ENCODE measurements at places on chromosomes 13 and 19. TPM values are rescaled to one million over a fixed set of nuclear protein-coding genes. Genes with fewer than 3 reads are reported as not detected.

SIGLEC12 gene
- not detected for total RNA-seq

ZNF471 gene
- total RNA-seq, result 0.29 TPM

SIGLEC9 gene
- 1.9 TPM for total RNA-seq

CCDC70 gene
- not detected for total RNA-seq

F10 gene
- not detected for total RNA-seq

CERS1 gene
- total RNA-seq, result not detected

CCNA1 gene
- total RNA-seq, result 0.59 TPM

SPIB gene
- total RNA-seq, result 0.36 TPM

CYP4F8 gene
- total RNA-seq, result not detected

ATP4A gene
- total RNA-seq, result not detected

ZNF534 gene
- total RNA-seq, result not detected

MEF2B gene
- 3.1 TPM for total RNA-seq

C19orf33 gene
- total RNA-seq, result not detected

MEIOSIN gene
- total RNA-seq, result not detected

POSTN gene
- not detected for total RNA-seq

GRCh38 chr13:20424949-20425348, 100.7 kb downstream of the CRYL1 start:
- DNase-seq, result no peak

- no peak for DNase-seq
Measured at GRCh38 chr19:47068246-47068645, 19.8 kb upstream of the TMEM160 start.

DNA sequence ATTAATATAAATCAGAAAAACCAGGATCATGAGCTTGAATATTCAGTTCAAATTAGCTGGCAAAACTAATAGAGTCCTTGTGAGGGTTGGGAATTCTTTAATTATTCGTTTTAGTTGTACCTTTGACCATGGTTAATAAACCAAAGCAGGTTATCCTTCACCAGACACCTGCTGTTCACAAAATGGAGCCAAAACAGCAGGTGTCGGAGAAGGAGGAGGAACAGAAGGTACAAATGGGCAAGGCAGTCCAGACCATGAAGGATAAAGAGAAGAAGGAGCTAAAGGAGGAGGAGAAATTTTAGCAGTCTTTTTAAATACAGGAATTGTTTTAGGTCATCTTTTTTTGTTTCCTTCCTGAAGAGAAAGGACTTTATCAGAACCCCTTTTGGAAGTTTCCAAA, 106.1 kb downstream of the NHLRC3 start:
- DNase-seq, result no peak

DNA sequence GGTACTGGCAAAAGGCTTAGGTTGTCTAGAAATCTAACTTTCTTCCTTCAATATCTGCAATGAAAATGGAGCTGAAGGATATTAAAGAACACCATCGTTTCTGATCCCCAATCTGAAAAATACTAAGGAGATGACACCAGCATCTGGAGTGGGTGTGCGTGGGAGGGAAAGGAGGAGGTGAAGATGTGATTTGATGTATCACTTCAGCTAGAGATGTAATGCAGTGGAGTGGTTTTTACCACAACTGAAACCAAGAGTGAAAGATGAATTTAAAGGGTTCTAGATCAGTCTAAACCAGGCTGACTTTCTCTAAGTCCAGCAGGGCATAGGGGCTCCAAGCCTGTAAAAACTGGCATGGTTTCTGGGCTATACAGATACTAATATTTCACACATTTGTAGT, 148.4 kb downstream of the AKAP11 start:
- DNase-seq, result peak; percentile 66

GRCh38 chr19:18894254-18895037, 1.5 kb downstream of the CERS1 start:
- DNase-seq, result no peak

DNA sequence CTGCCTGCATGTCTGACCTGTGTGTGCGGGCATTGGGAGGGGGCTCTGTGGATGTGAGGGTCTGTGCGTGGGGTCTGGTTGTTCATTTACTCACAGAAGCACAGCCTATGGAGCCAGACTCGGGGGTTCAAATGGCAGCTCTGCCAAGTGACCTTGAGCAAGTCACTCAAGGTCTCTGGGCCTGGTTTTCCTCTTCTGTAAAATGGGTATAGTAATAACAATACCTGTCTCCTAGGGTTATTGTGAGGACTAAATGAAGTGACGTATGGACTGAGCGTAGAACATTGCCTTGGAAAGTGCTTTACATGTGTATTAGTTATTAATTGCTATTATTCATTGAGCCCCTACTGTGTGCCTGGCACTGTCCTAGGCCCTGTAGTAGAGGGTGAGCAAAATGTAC, 24.4 kb downstream of the CKM start:
- no peak for DNase-seq

GRCh38 chr13:38803531-38803930, 116.7 kb downstream of the FREM2 start:
- no peak for DNase-seq

GRCh38 chr13:90502153-90502552, 845.3 kb upstream of the MIR17HG start:
- no peak for DNase-seq

DNA sequence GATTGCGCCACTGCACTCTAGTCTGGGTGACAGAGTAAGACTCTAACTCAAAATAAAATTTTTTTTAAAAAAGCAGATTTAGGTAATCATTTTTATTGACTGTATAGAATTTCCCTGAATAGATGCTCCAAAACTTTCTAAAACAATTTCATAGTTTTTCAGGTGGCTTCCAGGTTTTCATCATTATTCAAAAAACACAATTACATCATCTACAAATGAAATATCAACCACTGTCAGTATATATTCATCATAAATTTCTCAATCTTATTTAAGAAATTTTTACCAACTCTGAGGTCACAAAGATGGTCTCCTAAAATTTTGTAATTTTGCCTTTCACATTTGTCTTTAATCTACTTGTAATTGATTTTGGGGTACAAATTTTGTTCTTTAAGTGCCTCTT, 48.1 kb downstream of the ZC3H13 start:
- no peak for DNase-seq

GRCh38 chr13:49370371-49370770, 73.5 kb downstream of the CAB39L start:
- DNase-seq, result no peak

DNA sequence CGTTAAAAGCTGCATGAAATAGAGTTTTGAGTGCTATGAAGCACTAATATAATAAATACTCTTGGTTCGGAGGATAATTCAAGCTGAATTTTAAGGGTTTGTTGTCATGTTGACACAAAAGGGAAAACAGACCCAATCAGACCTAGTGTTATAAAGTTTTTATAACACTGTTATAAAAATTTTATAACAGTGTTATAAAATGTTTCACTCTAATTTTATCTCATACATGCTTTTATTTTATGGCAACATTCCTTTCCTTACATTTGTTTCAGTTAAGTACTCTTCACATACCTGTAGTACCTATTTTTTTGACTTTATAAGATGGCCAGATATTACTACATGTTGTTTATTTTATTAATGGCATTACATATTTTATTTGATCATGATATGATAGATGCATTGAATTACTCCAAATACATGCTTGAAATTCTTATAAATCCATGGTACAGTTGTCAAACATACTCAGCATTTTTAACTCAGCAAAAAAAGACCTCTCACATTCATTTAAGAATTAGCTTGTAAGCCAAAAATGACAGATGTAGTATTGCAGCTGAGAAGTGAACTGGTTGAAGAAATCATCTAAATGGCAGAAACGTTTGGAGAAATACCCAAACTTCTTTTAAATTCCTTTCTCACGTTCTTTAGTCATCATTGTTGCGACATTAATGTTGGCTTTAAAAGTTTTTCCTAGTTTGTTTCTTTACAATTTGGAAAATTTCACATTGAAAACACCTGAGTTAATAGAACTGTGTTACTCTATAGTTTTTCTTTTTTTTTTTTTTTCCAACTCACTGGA, 104.5 kb downstream of the PIBF1 start:
- DNase-seq, result no peak

GRCh38 chr13:87123987-87124784, 547.0 kb upstream of the SLITRK5 start:
- no peak for DNase-seq

- DNase-seq, result peak; percentile 34
Measured at GRCh38 chr19:12527034-12527836, 24.0 kb downstream of the ZNF564 start.

DNA sequence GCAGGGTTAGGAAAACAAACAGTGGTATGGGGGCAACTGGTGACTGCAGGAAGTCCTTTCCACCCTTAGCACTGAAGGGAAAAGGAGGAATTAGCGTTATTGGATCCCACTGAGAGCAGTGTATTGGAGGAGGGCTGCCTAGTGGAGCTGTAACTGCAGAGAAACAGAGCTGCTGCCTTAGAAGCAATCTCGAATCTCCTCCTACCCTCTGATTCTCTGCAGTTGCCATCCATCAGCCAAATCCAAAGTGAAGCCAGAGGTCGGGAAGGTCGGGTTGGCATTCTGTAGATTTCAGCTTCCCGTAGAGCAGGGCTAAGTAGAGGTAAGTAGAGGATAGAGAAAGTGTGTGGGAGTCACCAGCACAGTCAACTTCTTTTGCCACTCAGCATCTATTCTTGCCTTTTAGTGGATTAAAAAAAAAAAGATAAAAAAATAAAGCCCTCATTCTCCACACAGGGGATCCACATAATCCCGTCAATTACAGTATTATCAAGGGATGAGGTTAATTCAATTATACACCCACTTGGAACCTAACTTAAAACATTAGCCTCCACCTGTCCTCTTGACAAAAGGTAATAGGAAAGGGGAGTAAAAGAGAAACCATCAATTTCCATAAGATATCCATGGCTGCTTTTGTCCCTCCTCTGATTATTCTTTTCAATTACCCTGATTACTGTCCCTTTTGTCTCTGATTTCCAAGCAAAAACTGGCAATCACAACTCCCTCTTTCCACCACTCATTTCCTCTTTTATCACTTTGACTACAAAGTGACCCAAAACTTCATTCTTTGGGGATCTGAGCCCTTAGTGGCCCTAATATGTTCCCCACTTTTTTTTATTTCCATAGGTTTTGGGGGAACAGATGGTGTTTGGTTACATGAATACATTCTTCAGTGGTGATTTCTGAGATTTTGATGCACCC, 234.7 kb downstream of the RBM26 start:
- no peak for DNase-seq

DNA sequence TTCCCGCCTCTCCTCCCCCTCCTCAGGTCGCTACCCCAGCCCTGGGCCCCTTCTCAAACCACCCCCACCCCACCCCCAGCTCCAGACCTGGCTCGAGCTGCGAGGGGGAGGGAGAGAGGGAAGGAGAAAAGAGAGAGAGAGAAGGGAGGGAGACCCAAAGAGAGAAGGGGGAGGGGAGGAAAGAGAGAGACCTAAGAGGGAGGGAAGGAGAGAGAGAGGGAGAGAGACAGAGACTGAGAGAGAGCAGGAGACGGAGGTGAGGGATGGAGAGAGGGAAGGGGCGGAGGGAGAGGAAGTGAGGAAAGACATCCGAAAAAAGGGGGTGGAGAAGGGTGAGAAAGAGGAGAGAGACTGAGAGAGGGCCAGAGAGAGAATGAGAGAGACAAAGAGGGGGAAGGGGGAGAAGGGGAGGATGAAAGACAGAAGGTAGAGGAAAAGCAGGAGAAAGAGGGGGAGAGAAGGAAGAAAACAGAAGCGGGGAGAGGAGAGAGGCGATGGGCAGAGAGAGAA, 2.0 kb upstream of the SPACA6 start:
- DNase-seq, result no peak

GRCh38 chr13:24910502-24911132, 146.6 kb downstream of the RNF17 start:
- DNase-seq, result no peak

DNA sequence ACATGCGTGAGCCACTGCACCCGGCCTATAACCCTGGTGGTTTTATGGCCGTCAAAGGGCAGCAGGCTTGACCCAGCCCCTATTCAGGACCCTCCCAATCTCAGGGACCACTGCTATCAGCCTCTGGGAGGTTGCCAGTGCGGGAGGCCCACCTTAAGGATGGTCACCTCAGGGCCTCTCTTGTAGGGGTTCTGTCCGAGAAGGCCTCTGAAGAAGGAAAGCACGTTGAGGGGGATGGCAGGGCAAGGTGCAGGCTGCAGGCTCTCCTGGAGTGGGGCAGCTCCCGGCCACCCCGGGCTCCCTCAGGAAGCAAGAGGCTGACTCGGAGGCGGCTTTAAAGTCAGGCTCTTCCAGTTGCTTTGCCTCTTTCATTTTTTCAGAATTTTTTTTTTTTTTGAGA, 6.0 kb upstream of the GRTP1 start:
- DNase-seq, result no peak

DNA sequence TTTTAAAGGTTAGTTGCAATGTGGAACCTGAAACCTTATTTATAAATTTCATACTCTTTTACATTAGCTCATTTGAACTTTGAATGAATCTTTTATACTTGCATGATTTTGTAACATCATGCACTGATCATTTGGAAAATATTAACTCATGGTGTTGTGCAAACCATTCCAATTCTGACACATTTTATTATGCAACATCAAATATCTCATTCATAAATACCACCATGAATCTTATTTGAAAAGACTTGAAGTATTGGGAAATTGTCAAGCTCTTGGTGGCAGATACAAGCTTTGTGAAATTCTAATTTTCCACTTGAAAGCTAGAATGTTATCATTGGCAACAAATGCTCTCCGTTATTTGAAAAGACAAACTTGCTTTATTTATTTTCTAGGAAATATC, 379.9 kb upstream of the PCDH20 start:
- no peak for DNase-seq

- DNase-seq, result no peak
Measured at GRCh38 chr19:52936151-52936953, 13.1 kb upstream of the ZNF888 start.

DNA sequence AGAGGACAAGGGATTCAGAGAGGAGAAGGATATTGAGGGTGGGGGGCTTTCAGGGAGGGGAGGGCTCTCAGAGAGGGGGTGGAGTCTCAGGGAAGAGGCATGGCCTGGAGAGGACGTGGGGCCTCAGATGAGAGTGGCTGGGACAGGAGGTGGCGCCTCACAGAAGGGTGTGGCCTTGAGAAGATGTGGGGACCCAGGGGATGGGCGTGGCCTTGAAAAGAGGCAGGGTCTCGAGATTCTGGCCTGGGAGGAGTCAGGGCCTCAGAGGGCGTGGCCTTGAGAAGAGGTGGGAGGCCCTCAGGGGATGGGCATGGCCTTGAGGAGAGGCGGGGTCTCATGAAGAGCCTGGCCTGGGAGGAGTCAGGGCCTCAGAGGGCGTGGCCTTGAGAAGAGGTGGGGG, 23.7 kb upstream of the TNFSF14 start:
- no peak for DNase-seq

DNA sequence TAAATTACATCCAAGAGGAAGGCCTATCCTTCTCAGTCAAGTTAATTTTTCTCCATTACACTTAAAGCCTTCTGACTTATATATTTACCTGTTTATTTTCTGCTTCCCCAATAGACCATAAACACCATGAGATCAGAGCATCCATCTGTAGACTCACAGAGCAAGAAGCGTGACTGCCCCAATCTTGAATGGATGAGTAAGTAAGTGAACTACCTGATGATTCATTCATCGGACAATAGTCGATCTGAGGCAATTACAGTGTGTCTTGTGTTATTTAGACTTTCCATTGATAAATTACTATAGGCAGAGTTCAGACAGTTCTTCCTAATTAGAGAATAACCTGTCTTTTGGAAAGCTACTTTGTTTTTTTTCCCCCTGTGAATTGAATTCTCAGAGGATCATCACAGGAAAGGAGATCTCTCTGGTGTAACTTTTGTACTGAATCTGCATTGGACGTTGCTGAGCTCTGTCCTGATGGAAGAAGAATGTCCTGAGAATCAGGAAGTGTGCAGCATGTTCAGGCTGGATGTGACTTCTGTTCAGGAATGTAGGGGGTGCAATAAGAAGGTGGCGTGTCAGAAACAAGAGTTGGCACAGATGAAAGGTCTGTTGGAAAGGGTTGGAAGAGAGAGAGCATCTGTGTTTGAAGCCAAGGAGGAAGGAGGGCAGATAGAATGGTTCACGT, 367.0 kb downstream of the NALCN start:
- no peak for DNase-seq

Data from activated naive CD4-positive, alpha-beta T cell treated with anti-CD3 and anti-CD28 coated beads for 36 hours (primary cell).